ENCODE measurements at places on chromosomes 4 and X.

GRCh38 chrX:111339212-111339611 is 68.9 kb upstream of the CAPN6 start:
- no peak for ATAC-seq

DNA sequence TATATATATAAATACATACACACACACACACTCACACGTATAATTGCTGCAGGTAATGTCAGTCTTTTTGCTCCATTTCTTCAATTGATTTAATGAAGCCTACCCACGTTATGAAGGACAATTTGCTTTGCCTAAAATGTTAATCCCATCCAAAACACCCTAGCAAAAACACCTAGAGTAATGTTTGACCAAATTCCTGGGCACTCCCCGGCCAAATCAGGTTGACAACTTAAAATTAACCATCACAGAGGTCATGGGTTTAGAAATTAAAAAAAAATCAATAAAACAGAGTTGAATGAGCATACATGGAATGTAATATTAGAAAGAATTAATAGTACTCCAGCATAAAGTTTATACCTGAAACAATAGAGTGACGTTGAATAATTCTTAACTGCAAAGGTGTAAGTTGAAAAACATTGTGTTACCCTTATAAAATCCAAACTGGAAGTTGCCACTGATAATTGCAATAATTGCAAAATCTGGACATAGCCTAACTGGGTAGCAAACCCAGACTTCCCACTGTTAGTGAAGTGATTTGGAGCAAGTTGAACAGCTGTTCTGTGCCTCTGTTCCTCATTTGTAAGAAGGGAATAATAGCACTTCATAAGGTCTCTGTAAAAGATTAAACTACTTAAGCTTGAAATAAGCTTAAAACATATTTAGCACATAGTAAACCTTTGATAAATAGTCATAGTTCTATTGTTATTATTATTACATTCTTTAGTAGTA is 2120.5 kb downstream of the PCDH7 start:
- ATAC-seq: no peak

DNA sequence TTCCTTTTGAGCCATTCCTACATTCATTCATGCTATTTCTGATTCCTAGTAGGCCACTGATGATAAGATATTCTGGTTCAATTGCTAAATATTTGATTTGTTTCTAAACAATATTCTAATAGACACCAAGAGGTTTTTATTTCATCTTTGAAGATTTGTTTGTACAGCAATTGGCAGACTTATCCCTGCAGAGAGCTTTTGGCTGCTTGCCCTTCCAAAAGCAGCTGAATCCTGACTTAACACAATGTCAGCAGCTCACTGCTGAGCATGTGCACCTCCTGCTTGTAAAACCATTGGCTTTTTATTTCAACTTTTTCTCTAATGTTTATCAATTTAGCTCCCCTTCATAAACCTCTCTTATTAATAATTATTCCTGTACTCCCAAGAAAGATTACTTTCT is 45.3 kb downstream of the MMRN1 start:
- ATAC-seq: no peak

GRCh38 chr4:88705805-88706492 is 8.3 kb upstream of the NAP1L5 start:
- peak; percentile 69 for ATAC-seq

DNA sequence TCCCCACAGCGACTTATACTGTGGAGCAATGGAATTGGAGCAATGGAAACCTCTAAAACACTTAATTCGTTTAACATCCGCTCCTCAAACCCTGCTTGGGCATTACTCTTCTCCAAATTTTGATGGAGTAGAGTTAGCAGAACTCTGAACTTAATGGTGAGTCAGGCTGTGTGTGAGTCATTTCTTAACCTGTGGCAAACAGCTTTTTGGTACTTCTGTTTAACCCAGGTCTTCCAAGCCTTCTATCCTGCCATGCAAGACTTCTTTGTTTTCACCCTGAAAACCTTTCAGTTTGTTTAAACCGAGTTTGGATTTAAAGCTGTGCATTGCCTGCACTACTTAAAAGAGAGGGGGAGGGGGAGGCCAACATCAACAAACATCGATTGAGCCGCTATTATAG is 3.6 kb upstream of the AMOT start:
- no peak for ATAC-seq

- no peak for ATAC-seq
Measured at GRCh38 chr4:86035688-86036087, 324.2 kb downstream of the MAPK10 start.

- no peak for ATAC-seq
Measured at GRCh38 chrX:63747331-63747730, 37.7 kb downstream of the ARHGEF9 start.

GRCh38 chr4:20901851-20902250 is 201.6 kb downstream of the PACRGL start:
- ATAC-seq: no peak

DNA sequence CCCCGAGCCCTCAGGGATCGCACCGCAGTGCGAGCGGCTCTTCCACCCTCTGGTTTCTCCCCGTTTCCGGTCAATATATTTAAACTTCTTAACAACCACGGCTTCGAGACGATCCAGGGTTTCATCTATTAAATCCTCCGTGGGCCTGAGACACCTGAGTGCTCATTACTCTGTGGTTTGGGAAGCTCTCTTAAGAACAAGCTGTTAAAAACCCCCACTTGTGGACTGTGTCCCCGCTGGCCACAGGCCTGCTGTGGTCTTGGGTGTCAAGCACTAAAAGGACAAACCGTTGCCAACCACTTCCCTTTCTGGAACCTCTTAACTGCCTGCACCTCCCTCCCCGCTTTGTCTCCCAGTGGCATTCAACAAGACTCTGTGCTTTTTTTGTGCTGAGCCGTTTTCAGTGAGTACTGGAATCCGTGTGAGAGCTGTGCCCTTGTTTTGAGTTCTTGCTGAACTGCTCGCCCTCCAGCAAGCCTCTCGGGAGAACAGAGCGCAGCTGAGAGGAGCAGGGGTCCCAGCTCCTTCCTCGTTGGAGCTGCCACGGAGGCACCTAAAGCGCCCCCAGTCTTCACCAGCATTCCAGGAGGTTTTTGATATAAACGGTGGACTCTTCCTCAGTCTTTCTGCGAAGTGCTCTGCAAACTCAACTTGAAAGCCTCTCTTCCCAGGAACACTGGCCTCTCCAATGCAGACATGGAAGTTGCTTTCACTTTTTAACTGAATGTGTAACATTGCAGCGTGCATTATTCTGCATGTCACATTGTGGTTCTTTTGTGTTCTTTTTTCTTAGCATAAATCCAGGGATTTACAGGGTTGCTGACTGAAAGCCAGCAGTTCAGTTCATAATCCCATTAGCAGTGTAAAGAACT is 691 bp upstream of the IGFBP7 start:
- peak; percentile 44 for ATAC-seq

GRCh38 chr4:111736516-111736915 is 408.7 kb upstream of the FAM241A start:
- no peak for ATAC-seq

DNA sequence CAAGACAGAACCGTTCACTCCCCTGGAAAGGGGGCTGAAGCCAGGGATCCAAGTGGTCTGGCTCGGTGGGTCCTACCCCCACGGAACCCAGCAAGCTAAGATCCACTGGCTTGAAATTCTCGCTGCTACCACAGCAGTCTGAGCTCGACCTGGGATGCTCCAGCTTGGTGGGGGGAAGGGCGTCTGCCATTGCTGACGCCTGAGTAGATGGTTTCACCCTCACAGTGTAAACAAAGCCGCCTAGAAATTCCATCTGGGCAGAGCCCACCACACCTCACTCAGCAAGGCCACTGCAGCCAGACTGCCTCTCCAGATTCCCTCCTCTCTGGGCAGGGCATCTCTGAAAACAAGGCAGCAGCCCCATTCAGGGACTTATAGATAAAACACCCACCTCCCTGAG is 13.4 kb upstream of the PBDC1 start:
- ATAC-seq: no peak

DNA sequence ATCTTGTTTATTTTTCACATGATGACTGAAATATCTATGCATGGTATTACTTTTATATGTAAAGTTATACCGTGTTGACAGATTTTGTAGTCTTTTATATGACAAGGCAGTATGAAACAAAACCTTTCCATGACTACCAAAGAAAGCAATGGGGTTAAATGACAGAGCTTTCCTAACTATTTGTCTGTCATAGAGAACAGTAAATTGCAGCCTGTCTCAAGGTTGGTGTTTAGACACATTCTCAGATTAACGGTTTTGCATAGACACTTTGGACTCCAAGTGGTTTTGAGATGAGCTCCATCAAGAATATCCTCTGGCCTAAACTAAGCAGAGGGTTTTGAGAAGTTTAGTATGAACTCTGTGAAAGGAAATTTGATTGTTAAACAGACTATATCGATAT is 180.7 kb upstream of the TENM3 start:
- no peak for ATAC-seq

GRCh38 chr4:79078339-79078738 is 139.1 kb upstream of the PAQR3 start:
- ATAC-seq: no peak
